ENCODE measurements at places on chromosomes 3 and 15.

DNA sequence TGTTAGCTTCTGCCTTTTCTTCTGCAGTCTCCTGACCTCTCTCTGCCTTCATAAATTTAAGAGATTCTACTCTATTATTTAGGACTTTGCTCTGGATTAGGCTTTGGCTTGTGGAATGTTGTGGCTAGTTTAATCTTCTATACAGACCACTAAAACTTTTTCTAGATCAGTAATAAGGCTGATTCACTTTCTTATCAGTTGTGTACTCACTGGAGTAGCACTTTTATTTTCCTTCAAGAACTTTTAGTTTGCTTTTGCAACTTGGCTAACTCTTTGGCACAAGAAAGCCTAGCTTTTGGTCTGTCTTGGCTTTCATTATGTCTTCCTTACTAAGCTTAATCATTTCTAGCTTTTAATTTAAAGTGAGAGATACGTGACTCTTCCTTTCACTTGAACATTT is 265.5 kb upstream of the TBC1D5 start:
- no peak for DNase-seq

DNA sequence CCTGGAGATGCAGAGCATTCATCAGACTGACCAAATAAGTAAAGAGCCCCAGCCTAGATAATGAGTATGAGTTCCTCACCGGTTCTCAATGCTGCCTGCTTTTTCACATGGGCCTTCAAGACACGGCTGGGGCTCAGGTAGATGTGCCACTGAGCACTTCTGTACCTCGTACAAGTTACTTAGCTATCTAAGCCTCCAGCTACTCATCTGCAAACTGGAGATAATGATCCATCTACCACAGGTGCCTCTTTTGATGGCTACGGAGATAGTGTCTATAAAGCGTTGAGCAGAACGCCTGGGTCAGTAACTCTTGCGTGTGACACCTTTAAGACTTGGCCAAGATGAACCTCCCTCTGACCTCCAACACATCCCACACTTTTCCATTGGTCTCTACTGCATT is 56.3 kb downstream of the CCR4 start:
- DNase-seq: peak; percentile 27

DNA sequence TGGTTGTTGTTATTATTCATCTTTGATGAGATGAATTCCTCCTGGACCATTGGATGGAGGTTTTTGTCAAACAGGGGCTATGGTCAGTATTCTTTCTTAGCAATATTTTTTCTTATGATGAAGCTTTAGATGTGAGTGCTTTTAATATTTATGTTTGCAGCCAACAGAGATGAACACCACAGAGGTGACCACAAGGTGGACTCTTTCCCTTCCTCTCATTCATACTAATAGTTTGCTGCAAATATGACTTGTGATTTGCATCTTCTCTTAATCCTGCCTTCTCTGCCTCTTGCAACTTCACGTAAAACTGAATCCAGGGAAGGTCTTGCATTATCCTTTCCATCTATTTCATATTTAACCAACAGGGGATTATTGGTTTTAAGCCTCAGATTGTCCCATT is 473.1 kb upstream of the UBE2E2 start:
- no peak for DNase-seq

- no peak for DNase-seq
Observed at GRCh38 chr3:183193762-183194689, 31.5 kb upstream of the LAMP3 start.

GRCh38 chr15:44801364-44801763 is 65.0 kb downstream of the TRIM69 start:
- no peak for DNase-seq

- no peak for DNase-seq
Observed at GRCh38 chr3:153892126-153892525, 229.1 kb upstream of the ARHGEF26 start.

- no peak for DNase-seq
Observed at GRCh38 chr3:178120367-178120766, 415.9 kb upstream of the KCNMB2 start.

DNA sequence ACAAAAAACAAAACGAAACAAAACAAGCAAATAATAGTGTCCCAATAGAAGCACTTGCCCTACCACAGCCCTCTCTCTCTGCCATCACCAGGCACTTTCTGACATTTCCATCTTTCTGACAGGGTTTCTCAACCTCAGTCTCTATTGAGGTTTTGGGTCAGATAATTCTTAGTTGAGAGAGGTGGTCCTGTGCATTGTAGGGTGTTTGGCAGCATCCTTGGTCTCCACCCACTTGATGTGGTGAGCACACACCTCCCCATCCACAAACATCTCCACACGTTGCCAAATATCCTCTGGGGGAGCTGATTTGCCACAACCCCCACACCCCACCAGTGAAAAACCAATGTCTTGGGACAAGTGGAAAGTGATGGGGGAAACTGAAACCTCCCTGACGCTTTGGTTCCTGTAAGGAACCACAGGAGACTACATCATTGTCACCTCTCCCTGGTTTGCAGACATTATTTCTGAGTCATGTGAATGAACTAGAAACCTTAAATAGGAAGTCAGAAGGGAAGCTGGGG is 733.7 kb upstream of the CFAP20DC start:
- peak; percentile 59 for DNase-seq

DNA sequence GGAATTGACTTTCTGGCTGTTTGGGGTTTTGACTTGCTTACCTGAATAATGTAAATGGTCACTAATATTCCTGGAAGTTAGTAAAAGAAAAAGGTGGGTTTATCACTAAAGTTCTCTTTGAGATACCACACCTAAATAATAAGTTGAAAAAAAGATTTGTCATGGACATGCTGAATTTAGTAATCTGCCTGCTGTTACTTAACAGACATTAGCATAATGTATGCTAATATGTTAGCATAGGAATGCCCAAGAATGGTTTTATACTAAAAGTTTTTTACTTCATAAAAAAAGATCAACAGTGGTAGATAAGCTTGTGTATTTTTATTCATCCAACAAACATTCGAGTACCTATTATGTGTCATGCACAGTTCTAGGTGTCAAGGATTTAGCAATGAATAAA is 36.5 kb downstream of the GMPS start:
- DNase-seq: no peak

DNA sequence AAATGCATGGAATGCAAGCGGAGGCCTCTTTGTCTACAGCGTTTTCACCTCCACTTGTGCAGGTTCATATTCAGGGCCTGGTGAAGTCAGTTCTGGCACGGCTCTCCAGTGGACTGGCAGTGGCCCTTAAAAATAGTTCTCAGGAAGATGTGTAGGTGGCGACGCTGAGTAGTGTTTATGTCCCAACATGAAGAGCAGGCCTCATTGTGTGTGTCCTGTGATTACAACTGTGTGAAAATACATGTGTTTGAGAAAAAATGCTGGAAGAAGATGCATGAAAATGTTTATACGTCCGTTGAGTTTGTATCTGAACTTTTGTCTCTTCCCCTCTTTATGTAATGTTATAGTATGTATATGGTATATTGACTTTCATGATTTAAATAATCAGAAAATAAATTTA is 7.2 kb downstream of the LIPC start:
- no peak for DNase-seq

DNA sequence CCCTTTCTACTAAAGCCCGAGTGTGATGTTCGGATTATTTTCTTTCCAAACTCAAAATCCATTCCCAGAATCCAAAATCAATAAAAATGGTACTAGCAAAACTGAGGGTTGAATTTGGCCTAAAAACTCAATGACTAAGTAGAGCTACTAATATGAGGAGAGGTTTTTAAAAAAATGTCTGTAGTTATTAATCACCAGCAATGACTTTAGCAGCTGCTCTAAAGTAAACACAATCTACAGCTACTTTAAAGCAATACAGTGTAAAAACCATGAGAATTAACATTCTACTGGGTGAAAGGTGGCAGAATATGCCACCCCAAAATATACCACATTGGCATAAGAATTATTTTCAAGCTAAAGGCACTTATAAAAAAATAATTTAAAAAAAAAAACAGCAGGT is 23.5 kb downstream of the FHIT start:
- no peak for DNase-seq

DNA sequence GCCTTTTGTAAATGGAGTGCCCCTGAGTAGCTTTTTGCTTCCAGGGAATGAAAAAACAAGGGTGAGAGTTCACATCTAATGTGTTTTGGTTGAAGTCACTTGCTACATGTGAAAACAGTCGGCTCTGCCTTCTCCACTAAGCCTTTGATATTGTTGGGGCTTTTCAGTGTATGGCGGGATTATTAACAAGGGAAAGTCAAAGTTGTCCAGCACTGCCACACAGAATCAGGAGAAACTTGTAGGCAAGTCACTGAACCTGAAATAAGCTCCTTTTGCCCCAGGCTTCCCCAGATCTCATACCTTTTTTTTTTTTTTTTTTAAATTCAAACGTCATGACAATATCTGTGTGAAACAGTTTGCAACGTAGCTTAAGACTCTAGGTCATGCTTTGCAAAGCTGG is 248.0 kb downstream of the FEZF2 start:
- DNase-seq: no peak

GRCh38 chr3:105800320-105800719 is 68.5 kb downstream of the CBLB start:
- no peak for DNase-seq

GRCh38 chr3:56229311-56229710 is 239.0 kb downstream of the ERC2 start:
- no peak for DNase-seq

DNA sequence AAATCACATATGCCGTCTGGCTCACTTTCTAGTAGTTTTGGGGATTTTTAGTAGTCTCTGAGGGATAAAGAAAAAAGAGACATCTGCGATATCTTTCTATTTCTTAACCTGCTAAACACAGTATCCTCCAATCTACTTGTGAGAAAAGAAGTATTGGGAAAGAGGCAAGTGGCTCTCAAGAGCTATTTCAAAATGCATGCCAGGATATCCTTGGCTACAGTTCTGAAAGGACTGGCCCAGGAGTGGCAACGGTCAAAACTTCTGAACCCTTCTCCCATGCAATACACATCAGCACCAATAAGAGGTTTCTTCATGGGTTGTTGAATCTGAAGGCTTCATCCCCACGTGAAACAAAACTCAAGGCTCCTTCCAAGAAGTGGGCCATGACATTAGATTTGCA is 204.0 kb upstream of the WNT5A start:
- no peak for DNase-seq

DNA sequence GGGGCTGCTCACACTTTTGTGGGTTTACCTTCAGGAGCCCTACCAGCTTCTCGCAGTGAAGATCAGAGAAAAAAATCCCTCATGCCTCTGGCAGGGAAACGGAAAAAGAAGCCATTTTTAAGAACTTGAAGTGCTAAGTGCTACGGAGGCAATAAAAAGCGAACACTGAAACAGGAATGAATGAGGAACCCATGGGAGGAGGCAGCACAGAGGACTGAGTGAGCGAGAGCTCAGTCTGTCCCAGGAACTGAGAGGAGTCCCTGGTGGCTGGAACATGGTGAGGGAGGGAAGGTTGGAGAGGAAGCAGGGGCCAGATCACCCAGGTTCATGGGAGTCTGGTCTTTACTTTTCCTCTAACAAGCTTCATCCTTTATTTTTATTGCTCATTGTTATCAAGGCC is 228.1 kb upstream of the PROK2 start:
- no peak for DNase-seq

DNA sequence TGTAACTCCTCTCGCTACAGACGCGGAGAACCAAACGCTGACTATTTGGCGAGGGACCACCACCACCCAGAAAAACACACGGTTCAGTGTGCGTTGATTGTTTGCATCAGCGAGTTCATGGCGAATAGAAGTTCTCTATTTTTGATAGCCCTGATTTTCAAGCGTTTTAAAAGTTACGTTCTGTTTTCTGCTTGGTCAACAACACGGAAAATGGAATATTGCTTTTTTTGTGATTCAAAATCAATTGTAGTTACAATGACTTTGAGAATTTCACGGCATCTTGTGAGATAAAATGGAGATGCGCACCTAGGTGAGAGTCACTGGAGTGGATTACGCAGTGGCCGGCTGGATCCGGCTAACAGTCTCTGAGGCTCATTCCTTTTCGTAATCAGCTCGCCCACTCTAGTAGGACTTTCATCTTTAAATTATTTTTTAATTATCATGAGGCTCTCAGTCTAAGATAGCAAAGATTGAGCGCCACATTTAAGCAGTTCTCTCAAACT is 54.8 kb downstream of the CCDC54 start:
- DNase-seq: no peak

GRCh38 chr3:41508063-41508696 is 308.9 kb downstream of the CTNNB1 start:
- DNase-seq: no peak

DNA sequence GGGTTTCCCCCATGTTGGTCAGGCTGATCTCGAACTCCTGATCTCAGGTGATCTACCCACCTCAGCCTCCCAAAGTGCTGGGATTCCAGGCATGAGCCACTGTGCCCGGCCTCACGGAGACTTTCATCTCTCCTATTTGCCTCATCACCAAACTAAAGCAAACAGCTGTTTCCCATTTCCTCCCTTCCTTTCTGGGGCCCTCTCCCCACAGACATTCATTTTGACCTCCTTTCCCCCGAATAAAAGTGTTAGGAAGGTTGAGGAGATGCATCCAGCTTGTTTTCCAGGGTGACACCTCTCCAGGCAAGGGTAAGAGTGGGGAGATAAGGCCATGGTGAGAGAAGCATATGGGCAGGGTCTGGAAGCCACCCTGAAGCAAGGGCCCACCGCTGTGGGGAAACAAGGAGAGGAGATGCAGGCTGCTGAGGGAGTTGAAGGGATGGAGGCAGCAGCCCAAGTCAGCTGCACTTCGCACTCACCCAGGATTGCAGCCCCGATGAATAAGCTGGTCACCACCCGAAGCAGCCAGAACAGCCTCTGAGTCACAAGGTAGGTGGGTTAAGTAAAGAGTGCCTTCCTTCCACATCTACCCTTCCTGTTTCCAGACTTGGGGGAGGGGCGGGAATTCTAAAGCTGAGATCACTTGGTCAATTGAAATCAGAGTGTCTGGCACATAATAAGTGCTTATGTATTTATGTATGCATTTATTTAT is 7.7 kb downstream of the DUOXA2 start:
- DNase-seq: no peak

All from activated T-cell treated with anti-CD3 and anti-CD28 coated beads, Interleukin-2, amount 50 U/mL, for 48 hours (primary cell).